ENCODE measurements at places on chromosomes 6 and 20. TPM values are rescaled to one million over a fixed set of nuclear protein-coding genes. Genes with fewer than 3 reads are reported as not detected.
A peak's percentile ranks its signal among the peaks of the same experiment; 100 is the strongest.

- no peak overlapping the region for H3K27ac ChIP-seq
- no peaks in the 10 kb centered on the region for H3K36me3 ChIP-seq
- H3K4me3 ChIP-seq, result no peak overlapping the region
- DNase-seq, result no peak
Measured at GRCh38 chr6:10633216-10633615, 61.2 kb downstream of the C6orf52 start.

DNA sequence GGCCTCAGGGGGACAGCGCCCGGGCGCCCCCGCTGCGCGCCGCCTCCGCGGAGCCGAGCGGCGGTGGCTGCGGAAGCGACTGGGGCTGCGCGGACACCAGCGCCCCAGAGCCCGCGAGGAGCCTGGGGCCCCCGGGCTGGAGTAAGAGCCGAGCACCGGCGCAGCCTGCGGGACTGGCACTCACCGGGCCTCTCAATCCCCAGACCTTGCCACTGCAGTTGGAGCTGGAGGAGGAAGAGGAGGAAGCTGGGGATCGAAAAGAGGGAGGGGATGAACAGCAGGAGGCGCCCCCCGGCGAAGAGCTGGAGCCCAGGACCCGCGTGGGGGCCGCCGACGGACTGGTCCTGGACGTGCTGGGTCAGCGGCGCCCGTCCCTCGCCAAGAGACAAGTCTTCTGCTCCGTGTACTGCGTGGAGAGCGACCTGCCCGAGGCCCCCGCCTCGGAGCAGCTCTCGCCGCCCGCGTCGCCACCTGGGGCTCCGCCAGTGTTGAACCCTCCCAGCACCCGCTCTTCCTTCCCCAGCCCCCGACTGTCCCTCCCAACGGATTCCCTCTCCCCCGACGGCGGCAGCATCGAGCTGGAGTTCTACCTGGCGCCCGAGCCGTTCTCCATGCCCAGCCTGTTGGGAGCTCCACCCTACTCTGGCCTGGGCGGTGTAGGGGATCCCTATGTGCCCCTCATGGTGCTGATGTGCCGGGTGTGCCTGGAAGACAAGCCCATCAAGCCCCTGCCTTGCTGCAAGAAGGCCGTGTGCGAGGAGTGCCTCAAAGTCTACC, 590 bp downstream of the RNF217 start:
- H3K27me3 ChIP-seq, result no peaks in the 10 kb centered on the region
- H3K27ac ChIP-seq, result peak overlapping the region; percentile 92
- DNase-seq, result peak; percentile 57
- no peaks in the 10 kb centered on the region for H3K36me3 ChIP-seq
- H3K4me1 ChIP-seq, result peaks cover 53% of the 10 kb centered on the region

DNA sequence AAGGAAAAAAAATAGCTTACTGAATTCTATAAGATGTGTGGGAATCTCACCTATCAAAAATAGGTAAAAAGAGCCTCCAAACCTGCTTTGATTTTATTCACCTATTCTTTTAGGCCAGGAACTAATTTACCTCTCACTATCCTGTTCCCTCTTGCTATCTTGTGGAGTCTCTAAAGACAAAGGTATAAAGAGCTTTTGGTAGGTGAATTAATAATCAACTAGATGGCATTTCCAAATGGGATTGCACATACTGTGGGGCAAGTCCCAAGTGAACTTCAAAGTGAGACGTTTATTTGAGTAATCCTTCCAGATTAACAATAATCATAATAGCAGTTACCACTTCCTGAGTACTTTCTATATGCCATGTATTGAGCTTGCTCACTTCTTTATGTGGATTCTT, 2.8 kb downstream of the FAM8A1 start:
- H3K4me1 ChIP-seq, result peaks cover 14% of the 10 kb centered on the region
- H3K36me3 ChIP-seq, result peaks cover 4% of the 10 kb centered on the region
- DNase-seq, result no peak
- no peak overlapping the region for H3K27ac ChIP-seq

NRSN1 gene
- total RNA-seq, result not detected

TTPAL gene
- 14.3 TPM for total RNA-seq

WFDC8 gene
- total RNA-seq, result not detected
